ENCODE measurements at places on chromosomes 12 and 14.
A peak's percentile ranks its signal among the peaks of the same experiment; 100 is the strongest.

GRCh38 chr14:72261068-72261467, 328.8 kb downstream of the RGS6 start:
- DNase-seq: no peak

DNA sequence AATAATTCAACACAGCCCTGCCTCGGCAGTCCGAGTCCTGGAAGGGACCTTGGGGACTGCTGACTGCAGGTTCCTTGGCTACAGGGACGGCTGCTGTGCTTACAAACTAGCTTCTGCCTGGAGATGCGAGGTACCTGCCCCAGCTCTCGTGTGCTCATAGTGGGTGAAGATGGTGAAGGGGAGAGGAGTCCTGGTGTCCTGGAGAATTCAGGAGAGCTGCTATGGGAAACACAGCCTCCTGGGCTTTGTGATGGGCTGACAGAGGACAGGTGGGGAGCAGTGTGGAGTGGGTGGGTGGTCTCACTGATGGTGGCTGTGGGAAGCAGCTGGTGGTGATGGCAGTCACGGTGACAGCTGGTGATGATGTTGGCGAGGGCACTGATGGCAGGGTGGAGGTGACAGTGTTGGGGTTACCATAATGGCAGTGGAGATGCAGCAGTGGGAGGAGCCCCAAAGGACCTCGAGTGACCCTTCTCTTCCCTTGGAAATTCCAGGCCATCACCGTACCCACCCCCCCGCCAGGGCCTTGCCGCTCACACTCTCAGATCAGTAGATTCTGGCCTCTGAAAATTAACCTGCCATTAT, 32.8 kb downstream of the HVCN1 start:
- no peak for DNase-seq

GRCh38 chr12:93336291-93336741, 41.4 kb upstream of the NUDT4 start:
- DNase-seq: no peak

- DNase-seq: peak; percentile 56
These were observed at the start of gene ELK3 for GRCh38 chr12:96193725-96194575. Gene ELK3 (plus strand): TSS chr12:96194375.

GRCh38 chr14:50321009-50321660, 9.0 kb downstream of the DMAC2L start:
- peak; percentile 47 for DNase-seq

GRCh38 chr14:90109858-90110257, 48.1 kb downstream of the KCNK13 start:
- DNase-seq: no peak

GRCh38 chr12:71504476-71504875, 64.9 kb downstream of the LGR5 start:
- no peak for DNase-seq

- no peak for DNase-seq
These were observed 36.3 kb downstream of the IL31 start for GRCh38 chr12:122137681-122138080.

DNA sequence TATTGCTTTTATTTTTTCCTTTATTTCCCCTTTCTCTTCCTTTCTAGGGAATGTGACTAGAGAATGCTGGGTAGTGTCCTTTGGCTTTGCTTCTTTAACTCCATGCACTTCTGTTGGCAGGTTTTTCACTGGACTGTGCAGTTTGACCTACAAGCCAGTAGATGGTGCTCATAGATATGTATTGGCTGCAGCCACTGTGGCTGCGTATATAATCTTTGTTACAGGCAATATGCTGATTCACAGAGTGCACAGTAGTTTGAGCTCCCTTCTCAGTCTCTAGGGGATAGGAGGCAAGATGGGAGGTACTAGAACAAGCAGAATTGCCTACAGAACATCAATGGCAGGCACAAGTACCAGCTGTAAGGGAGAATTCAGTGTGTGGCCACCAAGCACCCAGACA, 503.5 kb downstream of the LRFN5 start:
- DNase-seq: no peak

GRCh38 chr12:96194971-96195844, 1.0 kb downstream of the ELK3 start:
- DNase-seq: peak; percentile 61

Data from activated effector memory CD4-positive, alpha-beta T cell treated with Interleukin-2 at 50 U/mL for 16 hours (primary cell).